Psoas muscle (tissue), 8 donors: ENCODE measurements at places on chromosomes 16 and 17. TPM values are rescaled to one million over a fixed set of nuclear protein-coding genes. Genes with fewer than 3 reads are reported as not detected.

NDRG4 gene
- total RNA-seq: 5.1 TPM

PPY gene
- total RNA-seq: not detected

DNA sequence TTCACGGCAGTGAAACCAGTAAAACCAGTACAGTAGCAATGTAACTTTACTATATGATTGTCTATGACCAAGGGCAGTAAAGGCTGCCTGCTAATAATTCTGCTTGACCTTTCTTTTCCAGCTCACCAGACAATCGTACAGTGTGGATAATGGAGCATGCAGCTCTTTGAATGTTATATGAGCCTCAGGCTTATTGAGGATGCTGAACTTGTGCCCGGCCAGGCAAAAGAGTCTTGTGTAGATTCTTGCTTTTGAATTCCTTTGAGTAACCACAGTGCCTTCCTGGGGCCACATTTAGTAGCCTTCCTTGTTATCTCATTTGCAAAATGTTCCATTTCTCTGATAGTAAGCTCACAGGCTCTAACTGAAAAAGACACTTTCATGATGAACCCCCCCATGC is 131.8 kb downstream of the CDH11 start:
- no peak overlapping the region for H3K27ac ChIP-seq
- no peaks in the 10 kb centered on the region for H3K27me3 ChIP-seq
- H3K4me3 ChIP-seq: no peak overlapping the region

DNA sequence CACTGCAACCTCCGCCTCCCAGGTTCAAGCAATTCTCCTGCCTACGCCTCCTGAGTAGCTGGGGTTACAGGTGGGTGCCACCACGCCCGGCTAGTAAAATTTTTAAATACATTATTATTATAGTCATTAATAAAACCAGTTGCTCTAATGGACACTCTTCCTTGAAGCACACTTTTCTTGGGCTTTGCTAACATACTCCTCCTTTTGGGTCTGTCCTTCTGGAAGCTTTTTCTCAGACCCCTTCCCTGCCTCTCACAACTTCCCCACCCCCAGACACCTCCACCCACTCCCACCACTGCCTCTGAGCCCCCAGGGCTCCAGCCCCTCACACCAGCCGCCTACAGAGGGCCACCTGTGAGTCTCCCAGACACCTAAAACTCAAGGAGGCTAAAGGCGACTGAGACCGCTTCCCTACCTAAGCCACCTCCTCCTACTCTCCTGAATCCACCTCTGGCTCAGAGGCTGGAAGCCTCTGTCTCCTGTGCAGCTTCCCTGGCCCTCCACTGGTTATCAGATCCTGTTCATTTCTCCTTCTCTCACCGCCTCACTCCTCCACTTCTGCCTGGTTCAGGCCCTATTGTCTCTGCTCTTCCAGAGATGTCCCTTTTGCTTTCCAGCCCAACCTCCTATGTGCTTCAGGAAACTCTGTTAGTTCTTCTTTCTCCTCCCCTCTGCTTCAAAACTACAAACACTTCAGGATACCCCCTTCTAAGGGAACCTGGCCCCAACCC is 2.1 kb upstream of the CUEDC1 start:
- DNase-seq: no peak
- no peaks in the 10 kb centered on the region for H3K36me3 ChIP-seq
- H3K27me3 ChIP-seq: no peaks in the 10 kb centered on the region
- H3K4me1 ChIP-seq: peaks cover 36% of the 10 kb centered on the region
- H3K4me3 ChIP-seq: peak overlapping the region; percentile 7

DNA sequence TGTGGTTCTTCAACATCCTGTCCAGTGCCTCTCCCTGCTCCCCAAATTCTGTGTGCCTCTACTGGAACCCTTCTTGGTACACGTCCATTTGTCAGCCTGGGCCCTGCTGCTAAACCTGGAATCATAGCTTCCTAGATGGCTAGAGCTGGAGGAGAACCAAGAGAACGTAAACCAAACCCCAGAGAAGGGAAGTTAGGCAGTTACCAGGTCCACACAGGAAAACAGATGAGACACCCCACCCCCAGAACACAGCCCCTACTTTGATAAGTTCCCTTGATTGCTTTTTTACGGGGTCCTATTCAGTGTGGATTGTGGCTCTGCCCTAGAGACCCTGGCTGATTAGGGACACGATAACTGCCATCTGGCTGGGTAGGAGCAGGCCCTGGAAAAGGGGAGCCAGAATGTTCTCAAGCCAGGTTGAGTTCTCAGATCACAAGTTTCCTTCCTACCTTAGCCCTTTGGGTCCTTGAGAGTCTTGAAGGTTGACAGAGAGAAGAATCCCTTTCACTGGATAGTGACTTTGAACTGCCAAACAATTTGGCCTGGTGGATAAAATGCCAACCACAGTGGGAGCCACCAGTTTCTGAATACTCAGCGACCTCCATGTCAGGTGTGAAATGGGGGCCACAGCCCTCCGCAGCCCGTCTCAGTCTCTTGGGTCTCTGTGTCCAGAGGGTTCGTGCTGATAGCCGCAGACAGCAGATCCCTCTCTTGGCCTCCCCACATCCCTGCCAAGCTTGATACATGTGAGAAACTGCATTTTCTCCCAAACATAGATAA is 7.9 kb downstream of the TBX4 start:
- H3K27me3 ChIP-seq: no peaks in the 10 kb centered on the region
- H3K4me1 ChIP-seq: no peaks in the 10 kb centered on the region
- no peaks in the 10 kb centered on the region for H3K36me3 ChIP-seq
- no peak for DNase-seq
- no peak overlapping the region for H3K27ac ChIP-seq
- H3K4me3 ChIP-seq: no peak overlapping the region

- no peak overlapping the region for H3K27ac ChIP-seq
- peaks cover 2% of the 10 kb centered on the region for H3K36me3 ChIP-seq
- H3K4me3 ChIP-seq: no peak overlapping the region
- no peaks in the 10 kb centered on the region for H3K4me1 ChIP-seq
- no peaks in the 10 kb centered on the region for H3K27me3 ChIP-seq
These were observed 211.4 kb downstream of the BCAS3 start for GRCh38 chr17:60888812-60889709.

DNA sequence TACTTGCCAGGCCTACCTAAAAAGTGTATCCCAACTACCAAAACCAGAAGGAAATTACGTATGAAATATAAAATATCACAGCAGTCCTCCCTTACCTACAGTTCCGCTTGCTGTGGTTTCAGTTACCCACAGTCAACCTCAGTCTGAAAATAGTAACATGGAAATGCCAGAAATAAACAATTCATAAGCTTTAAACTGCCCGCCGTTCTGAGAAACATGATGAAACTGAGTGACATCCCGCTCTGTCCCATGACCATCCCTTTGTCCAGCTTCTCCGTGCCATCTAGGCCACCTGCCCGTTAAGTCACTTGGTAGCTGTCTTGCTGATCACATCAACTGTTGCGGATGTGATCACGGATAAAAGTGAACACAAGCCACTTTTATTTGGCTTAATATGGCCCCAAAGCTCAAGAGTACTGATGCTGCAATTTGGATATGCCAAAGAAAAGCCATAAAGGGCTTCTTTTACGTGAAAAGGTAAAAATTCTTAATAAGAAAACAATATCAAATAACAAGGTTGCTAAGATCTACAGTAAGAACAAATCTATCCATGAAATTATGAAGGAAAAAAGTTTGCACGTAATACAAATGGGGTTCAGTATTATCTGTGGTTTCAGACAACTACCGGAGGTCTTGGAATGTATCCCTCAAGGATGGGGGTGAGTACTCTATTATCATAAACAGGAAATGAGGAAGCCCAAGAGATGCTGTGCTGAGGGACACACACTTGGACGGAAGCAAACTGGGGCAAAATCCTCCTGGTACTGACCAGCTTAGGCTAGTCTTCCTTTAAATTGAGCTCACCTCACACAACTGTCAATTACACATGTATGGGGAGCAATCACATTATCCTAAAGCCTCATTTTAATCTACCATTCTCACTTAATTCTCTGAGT is 8.2 kb downstream of the USP22 start:
- peak overlapping the region; percentile 99 for H3K27ac ChIP-seq
- H3K4me1 ChIP-seq: peaks cover 89% of the 10 kb centered on the region
- H3K4me3 ChIP-seq: peak overlapping the region; percentile 35
- H3K36me3 ChIP-seq: peaks cover 5% of the 10 kb centered on the region
- peak; percentile 87 for DNase-seq

GRCh38 chr16:11687601-11688519 is 19.6 kb downstream of the SNN start:
- H3K4me1 ChIP-seq: peaks cover 59% of the 10 kb centered on the region
- H3K27ac ChIP-seq: peak overlapping the region; percentile 44
- no peaks in the 10 kb centered on the region for H3K27me3 ChIP-seq
- peaks cover 14% of the 10 kb centered on the region for H3K36me3 ChIP-seq
- DNase-seq: no peak

PHOSPHO1 gene
- total RNA-seq: 0.30 TPM

- no peaks in the 10 kb centered on the region for H3K36me3 ChIP-seq
- H3K27me3 ChIP-seq: no peaks in the 10 kb centered on the region
- no peak for DNase-seq
- H3K4me1 ChIP-seq: peaks cover 85% of the 10 kb centered on the region
- H3K4me3 ChIP-seq: peak overlapping the region; percentile 35
These were observed 6.7 kb downstream of the USP7 start for GRCh38 chr16:8957063-8957397.

DNA sequence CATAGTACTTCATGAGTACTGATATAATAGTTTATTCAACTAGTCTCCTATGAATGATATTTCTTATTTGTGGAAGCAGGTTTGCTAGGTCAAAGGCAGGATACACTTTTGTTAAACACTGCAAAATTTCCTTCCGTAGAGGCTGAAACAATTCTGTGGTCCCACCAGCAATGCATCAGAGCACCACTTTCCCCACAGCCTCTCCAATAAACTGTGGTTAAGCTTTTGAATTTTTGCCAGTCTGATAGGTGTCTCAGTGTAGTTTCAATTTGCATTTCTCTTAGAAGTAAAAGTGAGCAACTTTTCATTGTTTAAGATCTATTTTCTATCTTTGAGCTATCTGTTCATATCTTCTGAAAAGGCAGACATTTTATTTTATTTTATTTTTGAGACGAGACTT is 36.4 kb upstream of the CORO6 start:
- peaks cover 65% of the 10 kb centered on the region for H3K36me3 ChIP-seq
- H3K4me3 ChIP-seq: no peak overlapping the region
- no peaks in the 10 kb centered on the region for H3K27me3 ChIP-seq
- H3K4me1 ChIP-seq: peaks cover 33% of the 10 kb centered on the region
- peak overlapping the region; percentile 88 for H3K27ac ChIP-seq

ACTG1 gene
- total RNA-seq: 457 TPM

DNA sequence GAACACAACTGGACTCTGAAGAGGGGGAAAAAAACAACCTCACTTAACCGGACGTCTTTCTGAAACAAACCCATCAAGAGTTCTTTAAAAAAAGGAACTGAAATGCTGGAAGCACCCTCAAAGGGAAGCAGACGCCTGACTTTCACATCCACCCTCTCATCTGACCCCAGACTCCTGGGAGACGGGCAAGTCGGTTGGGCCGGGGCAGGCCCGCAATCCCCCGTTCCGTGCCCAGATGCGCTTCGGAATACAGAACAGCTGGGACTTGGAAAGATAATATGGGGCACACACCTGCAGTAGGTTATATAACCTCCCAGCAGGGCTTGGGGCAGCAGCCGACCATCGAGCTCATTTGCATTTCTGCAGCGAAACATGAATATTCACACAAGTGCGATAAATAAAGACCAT is 3.7 kb downstream of the ARHGAP27 start:
- H3K27me3 ChIP-seq: no peaks in the 10 kb centered on the region
- no peak overlapping the region for H3K27ac ChIP-seq
- no peaks in the 10 kb centered on the region for H3K36me3 ChIP-seq
- no peak overlapping the region for H3K4me3 ChIP-seq
- DNase-seq: peak; percentile 39

DNA sequence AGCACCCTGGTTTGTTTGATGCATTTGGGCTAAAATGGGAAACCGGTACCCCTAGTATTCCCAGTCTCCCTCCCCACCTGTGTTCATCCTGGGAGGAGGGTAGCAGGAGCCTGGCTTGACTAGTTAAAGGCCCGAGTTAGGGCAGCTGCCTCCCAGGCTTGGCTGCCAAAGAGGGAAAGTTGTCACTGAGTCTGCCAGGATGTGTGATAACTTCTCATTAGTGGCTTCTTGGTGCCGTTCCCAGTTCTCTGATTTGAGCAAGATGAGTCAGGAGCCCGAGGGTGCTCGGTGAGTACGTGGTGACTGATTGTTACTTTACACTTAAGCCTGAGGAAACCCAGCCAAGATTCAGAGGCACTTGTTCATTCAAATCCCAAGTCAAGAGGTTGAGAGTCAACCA is 2.5 kb downstream of the KRT32 start:
- peak; percentile 35 for DNase-seq
- H3K4me3 ChIP-seq: no peak overlapping the region
- H3K27ac ChIP-seq: no peak overlapping the region
- H3K36me3 ChIP-seq: no peaks in the 10 kb centered on the region
